ENCODE measurements at places on chromosomes 3 and 15. TPM values are rescaled to one million over a fixed set of nuclear protein-coding genes. Genes with fewer than 3 reads are reported as not detected.

Gene PTH1R
- 7.5 TPM for total RNA-seq

Gene RUBCN
- total RNA-seq, result 41.8 TPM

Gene LTK
- total RNA-seq, result 1.6 TPM

Gene LDHAL6B
- not detected for total RNA-seq

Gene NPAP1
- 0.41 TPM for total RNA-seq

Gene IVD
- total RNA-seq, result 59.9 TPM

Gene CMTM7
- total RNA-seq, result 7.1 TPM

DNA sequence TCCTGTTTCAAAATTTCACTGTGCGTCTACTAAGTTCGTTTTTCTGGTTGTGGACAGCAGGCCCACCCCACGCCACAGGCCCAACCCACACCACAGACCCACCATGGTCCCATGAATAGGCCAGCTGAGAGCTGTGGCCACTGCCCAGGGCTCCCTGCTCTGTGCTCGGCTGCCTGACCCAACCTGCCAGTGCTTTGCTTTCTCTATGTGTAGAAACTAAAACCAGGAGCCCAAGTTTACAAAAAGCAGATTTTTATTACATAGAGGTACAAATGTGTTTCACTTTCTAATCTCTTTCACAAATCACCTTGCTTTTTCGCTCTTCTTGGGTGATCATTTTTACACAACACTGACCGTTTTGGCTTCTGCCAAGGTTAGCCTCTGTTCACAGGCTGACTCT, 69.1 kb downstream of the HERC2 start:
- H3K27me3 ChIP-seq, result no peaks in the 10 kb centered on the region
- peaks cover 64% of the 10 kb centered on the region for H3K36me3 ChIP-seq
- H3K27ac ChIP-seq, result no peak overlapping the region
- no peaks in the 10 kb centered on the region for H3K4me1 ChIP-seq
- DNase-seq, result no peak
- H3K4me3 ChIP-seq, result no peak overlapping the region

DNA sequence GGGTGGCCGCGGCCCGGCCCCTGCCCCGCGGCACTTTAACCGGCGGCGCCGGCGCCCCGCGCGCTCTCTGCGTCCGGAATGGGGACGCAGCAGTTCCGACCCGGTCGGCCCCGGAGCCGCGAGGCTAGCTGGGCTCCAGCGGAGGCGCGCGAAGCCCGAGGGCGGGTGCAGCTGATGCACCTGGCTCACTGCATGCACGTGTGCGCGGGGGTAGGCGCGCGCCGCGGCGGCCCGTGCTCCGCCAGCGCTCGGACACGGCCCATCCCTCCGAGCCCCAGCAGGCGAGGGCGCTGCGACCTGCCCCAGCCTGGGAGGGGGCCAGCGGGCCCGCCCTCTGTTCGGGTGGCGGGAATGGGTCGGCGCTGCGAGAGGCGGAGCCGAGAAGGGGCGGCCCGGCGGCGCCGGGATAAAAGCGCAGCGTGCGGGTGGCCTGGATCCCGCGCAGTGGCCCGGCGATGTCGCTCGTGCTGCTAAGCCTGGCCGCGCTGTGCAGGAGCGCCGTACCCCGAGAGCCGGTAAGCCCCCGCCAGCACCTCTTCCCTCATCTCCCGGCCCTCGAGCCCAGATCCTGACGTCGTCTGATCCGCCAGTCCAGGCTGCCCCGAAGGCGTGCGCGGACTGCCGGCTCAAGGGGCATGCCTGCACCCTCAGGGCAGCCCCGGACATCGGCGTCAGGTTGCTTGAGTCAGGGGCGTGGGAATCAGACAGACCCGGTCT, at the start of the genes CHDH and IL17RB:
Gene CHDH, minus strand, starts transcription at position 286 of the 717 bp plus-strand sequence. CDS start 22,411 bp downstream, outside the sequence.
Gene IL17RB, plus strand, starts transcription at position 435 of the 717 bp plus-strand sequence. Its CDS starts 21 bp downstream, at position 456.
- H3K4me3 ChIP-seq, result peak within 1 kb of the TSS; percentile 55
- DNase-seq, result no peak
- H3K4me1 ChIP-seq, result peaks cover 7% of the 10 kb centered on the region
- H3K36me3 ChIP-seq, result no peaks in the 10 kb centered on the region
- peak within 1 kb of the TSS; percentile 63 for H3K27ac ChIP-seq

- H3K27me3 ChIP-seq, result no peaks in the 10 kb centered on the region
- no peaks in the 10 kb centered on the region for H3K4me1 ChIP-seq
- no peaks in the 10 kb centered on the region for H3K36me3 ChIP-seq
- H3K4me3 ChIP-seq, result no peak overlapping the region
- DNase-seq, result no peak
Observed at GRCh38 chr3:18481946-18482548, 56.9 kb upstream of the SATB1 start.

DNA sequence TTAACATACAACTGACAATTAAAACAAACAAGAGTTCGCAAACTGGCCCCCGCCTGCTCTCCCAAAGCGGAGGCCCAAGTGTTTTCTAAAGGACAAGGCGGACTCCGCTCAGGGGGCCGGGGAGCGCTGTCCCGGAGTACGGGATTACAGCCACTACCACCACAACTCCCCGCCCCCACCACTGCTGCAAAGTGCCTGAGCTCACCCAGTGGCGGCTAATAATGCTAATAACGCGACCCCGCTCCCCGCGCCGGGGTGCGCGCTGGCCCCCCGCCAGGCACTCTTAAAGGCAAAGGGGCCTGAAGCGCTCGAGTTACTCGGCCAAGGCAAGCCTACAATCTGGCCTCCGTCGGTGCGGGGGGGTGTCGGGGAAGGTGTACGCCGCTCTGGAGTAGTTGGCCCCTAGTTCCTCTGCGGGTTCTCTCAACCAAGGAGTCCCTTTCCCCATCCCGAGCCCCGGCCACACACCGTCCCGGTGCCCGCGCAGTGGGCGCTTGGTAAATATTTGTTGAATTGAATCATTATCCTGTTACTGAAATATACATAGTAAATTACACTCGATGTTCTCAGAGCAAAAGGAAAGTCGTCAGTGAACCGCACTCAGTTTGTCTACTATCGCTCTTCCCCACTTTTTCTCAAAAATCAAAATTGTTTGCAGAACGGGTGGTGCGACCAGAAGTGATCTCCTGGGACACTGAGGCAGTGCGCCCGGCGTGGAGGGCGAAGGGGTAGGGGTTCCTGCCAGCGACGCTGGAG, 827 bp downstream of the WNT5A start:
- peaks cover 43% of the 10 kb centered on the region for H3K4me1 ChIP-seq
- H3K27me3 ChIP-seq, result peaks cover 5% of the 10 kb centered on the region
- H3K27ac ChIP-seq, result peak overlapping the region; percentile 79
- peak overlapping the region; percentile 70 for H3K4me3 ChIP-seq
- H3K36me3 ChIP-seq, result no peaks in the 10 kb centered on the region

DNA sequence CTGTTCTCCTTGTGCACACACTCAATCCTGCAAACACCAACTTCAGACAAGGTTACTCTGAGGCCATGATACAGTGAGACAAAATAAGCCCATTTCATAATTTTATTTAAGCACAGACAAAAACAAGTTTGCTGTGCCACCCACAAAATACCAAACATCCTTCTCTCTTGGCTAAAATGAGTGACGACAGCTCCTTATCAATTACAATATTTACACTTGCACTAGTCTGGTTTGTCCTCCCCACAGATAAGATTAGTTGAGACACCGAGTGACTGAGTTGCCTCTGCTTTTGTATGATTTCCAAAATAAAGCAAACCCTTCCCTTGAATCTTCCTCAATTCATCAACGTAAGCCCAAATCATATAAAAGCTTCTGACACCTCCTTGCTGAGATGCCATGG, 233.5 kb upstream of the ATP10A start:
- no peak overlapping the region for H3K27ac ChIP-seq
- no peaks in the 10 kb centered on the region for H3K27me3 ChIP-seq
- no peak overlapping the region for H3K4me3 ChIP-seq
- DNase-seq, result no peak
- no peaks in the 10 kb centered on the region for H3K36me3 ChIP-seq
- no peaks in the 10 kb centered on the region for H3K4me1 ChIP-seq

- H3K27me3 ChIP-seq, result no peaks in the 10 kb centered on the region
- H3K4me1 ChIP-seq, result no peaks in the 10 kb centered on the region
- H3K36me3 ChIP-seq, result no peaks in the 10 kb centered on the region
- H3K4me3 ChIP-seq, result no peak overlapping the region
- H3K27ac ChIP-seq, result no peak overlapping the region
- DNase-seq, result no peak
Observed at GRCh38 chr3:151322511-151322910, 5.9 kb upstream of the GPR87 start.

DNA sequence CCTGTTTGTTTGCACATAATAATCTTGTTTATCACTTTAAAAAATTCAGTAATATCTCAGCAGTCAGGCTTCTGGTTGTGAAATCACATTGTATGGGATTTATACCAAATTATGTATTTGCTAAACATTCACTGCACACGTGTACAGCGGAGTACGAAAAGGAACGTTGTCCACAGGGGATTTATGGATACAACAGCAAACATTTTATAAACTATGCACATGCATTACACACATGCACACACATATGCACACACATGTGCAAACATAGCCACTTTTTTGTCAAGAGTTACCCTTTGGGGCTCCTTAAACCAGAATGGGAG, 150.5 kb downstream of the LRRK1 start:
- H3K36me3 ChIP-seq, result no peaks in the 10 kb centered on the region
- no peak overlapping the region for H3K4me3 ChIP-seq
- H3K4me1 ChIP-seq, result peaks cover 17% of the 10 kb centered on the region
- no peak for DNase-seq

- peaks cover 26% of the 10 kb centered on the region for H3K4me1 ChIP-seq
- peaks cover 41% of the 10 kb centered on the region for H3K36me3 ChIP-seq
- no peaks in the 10 kb centered on the region for H3K27me3 ChIP-seq
Observed at GRCh38 chr3:179348325-179349013, 960 bp downstream of the MFN1 start.

GRCh38 chr3:69536306-69537020, 150.6 kb upstream of the FRMD4B start:
- H3K27me3 ChIP-seq, result peaks cover 2% of the 10 kb centered on the region
- H3K4me1 ChIP-seq, result no peaks in the 10 kb centered on the region
- no peak overlapping the region for H3K4me3 ChIP-seq
- DNase-seq, result no peak
- H3K27ac ChIP-seq, result no peak overlapping the region

- DNase-seq, result no peak
- no peaks in the 10 kb centered on the region for H3K36me3 ChIP-seq
- no peaks in the 10 kb centered on the region for H3K27me3 ChIP-seq
- H3K27ac ChIP-seq, result no peak overlapping the region
- no peaks in the 10 kb centered on the region for H3K4me1 ChIP-seq
- no peak overlapping the region for H3K4me3 ChIP-seq
Observed at GRCh38 chr15:34179234-34179633, 30.7 kb downstream of the KATNBL1 start.

DNA sequence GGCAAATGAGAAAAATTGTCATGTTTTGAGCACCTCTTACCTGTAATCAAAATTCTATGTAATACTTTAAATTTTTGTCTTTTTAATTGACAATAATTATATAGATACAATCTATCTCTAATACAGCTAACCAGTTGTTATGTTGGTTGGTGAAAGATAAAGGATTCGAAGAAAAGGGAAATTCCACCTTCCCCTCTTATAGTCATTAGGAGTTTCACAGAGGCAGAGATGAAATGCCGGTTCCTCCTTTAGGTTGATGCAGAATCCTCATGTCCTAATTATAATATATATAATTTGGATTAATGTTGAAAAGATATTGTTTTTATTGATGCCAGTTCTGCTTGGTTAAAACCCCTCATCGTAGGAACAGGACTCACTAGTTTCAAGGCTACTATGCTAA, 67.1 kb downstream of the LRCH3 start:
- no peak overlapping the region for H3K4me3 ChIP-seq
- no peaks in the 10 kb centered on the region for H3K36me3 ChIP-seq
- no peaks in the 10 kb centered on the region for H3K4me1 ChIP-seq
- H3K27me3 ChIP-seq, result no peaks in the 10 kb centered on the region
- H3K27ac ChIP-seq, result no peak overlapping the region

DNA sequence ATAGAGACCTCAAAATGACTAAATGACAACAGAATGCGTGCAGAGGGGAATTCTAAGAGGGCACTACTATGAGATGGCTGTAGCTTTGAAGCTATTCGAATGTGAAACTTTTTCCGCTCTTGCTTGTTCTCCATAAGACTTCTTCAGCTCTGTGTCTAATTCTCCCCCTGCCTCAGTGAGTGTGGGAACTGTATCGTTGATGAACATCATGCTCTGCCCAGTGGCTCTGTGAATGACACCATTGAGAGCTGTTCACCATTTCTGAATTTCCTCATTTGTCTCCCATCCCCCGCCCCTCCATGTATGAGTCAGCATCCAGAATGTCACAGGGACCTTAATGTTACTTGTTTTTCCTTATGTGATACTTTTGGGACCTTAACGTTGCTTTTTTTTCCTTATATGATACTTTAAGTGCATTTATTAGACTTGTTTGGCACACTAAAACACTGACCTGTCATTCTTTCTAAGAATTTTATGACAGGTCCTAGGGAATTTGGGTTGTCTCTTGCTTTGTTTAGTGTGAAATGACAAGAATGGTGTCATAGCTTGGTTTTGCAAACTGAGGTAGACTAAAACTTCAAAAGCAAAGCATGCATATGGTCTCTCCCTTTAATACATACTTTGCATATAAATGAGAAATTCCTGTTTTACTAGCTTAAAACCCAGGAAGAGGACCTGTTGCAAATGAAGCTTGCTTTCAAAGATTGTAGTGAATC, 99.6 kb downstream of the FNDC3B start:
- no peak overlapping the region for H3K4me3 ChIP-seq
- peaks cover 89% of the 10 kb centered on the region for H3K4me1 ChIP-seq
- H3K27ac ChIP-seq, result peak overlapping the region; percentile 42
- H3K27me3 ChIP-seq, result no peaks in the 10 kb centered on the region

- no peaks in the 10 kb centered on the region for H3K27me3 ChIP-seq
- no peaks in the 10 kb centered on the region for H3K36me3 ChIP-seq
- no peak overlapping the region for H3K4me3 ChIP-seq
- no peak for DNase-seq
- H3K4me1 ChIP-seq, result no peaks in the 10 kb centered on the region
Observed at GRCh38 chr3:16795581-16795980, 89.2 kb upstream of the PLCL2 start.

GRCh38 chr3:48370333-48370713, 1.7 kb upstream of the FBXW12 start:
- H3K36me3 ChIP-seq, result no peaks in the 10 kb centered on the region
- H3K4me1 ChIP-seq, result no peaks in the 10 kb centered on the region
- H3K27me3 ChIP-seq, result no peaks in the 10 kb centered on the region
- DNase-seq, result no peak

DNA sequence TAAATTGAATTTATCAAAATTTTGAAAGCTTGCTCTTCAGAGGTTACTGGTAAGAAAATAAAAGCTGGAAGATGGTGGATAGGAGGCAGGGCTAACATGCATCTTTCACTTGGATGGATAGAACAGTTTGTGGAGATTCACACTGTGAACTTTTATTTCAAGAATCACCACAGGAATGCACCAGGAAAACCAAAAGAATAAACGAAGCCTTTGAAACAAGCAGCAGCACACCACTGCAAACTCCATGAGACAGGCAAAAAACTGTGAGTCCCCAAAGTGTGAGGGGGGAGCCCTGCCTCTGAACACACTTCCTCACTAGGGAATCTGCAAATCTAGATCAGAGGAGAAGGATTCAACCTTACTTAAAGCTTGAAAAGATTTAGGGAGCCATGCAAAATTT, 122.2 kb downstream of the RTP4 start:
- DNase-seq, result no peak
- no peak overlapping the region for H3K4me3 ChIP-seq
- H3K4me1 ChIP-seq, result no peaks in the 10 kb centered on the region
- H3K27ac ChIP-seq, result no peak overlapping the region
- no peaks in the 10 kb centered on the region for H3K27me3 ChIP-seq

All from sigmoid colon (tissue), 7 donors.